ENCODE measurements at places on chromosomes 1 and 21.

GRCh38 chr21:41195311-41195710 is 27.4 kb downstream of the BACE2 start:
- DNase-seq = no peak

DNA sequence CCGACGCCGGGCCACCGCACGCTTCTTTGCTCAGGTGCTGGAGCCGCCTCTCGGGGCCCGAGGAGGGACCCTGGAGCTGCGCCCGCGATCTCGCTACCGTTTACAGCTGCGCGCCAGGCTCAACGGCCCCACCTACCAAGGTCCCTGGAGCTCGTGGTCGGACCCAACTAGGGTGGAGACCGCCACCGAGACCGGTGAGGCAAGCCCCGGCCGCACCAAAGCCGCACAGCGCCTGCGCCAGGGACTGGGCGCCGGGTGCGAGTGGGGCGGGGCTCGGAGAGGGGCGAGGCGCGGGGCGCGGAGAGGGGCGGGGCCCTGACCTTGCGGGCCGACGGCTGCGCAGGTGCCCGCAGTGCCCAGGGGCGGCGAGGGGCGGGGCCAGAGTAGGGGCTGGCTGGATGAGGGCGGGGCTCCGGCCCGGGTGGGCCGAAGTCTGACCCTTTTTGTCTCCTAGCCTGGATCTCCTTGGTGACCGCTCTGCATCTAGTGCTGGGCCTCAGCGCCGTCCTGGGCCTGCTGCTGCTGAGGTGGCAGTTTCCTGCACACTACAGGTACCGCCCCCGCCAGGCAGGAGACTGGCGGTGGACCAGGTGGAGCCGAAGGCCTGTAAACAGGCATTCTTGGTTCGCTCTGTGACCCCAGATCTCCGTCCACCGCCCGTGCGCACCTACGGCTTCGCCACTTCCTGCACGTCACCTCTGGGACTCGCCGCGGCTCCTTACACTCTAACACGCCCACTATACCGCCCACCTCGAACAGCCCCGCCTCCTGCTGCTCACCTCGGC is 9.8 kb upstream of the CDC20 start:
- DNase-seq = peak; percentile 95

- DNase-seq = no peak
Measured at GRCh38 chr1:3670823-3671265, 18.5 kb downstream of the TP73 start.

GRCh38 chr1:19096990-19097389 is 113.1 kb downstream of the UBR4 start:
- DNase-seq = no peak

DNA sequence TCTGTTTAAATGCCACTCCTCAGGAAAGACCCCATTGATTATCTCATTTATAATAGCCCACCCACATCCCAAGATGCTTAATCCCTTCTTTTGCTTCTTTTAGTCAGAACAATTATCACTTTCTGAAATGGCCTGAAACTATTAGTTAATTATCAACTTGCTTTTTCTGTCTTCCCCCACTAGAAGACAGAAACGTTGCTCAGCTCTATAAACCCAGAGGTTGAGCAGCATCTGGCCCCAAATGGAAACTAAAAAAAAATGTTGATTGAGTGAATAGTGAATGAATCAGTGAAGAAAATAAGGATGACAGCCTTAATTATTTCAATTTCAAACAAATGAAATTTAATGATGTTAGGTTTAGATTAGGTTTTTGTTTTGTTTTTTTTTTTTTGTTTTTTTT is 38.2 kb upstream of the PIGC start:
- no peak for DNase-seq

DNA sequence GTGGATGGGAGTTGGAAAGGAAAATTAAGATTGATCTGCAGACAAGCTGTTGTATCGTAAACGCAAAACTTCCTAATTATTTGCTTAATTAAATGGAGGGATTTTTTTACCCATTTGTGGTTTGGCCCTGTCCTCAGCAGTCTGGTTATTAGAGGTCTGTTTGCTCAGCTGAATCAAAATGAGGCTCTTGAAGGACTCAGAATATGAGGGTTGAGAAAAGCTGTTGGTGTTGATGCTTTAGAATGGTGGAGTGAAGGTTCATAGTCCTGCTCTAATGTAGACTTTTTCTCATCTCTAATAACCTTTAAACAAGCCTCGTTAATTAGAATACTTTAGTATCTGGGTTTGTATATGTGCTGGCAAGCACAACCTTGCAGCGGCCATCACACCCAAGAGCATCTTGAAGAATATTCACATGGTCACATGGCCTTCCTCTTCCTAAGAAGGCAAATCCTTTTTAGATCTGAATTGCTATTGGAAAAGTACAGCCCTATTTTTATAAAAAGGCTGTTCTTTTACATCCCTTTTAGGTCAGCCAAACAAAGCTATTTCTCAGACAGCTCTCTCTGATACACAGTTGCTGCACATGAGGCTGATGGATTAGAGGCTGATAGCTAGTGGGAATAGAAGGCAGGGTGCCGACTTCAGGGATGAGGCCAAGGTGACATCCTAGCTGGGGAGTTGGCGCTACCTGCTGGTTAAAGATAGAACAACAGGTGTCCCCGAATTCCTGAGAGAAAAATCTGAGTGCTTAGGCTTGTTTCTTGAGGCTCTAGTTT is 53.8 kb downstream of the MACF1 start:
- peak; percentile 100 for DNase-seq

- DNase-seq = no peak
Measured at GRCh38 chr1:246949956-246950355, 18.2 kb upstream of the AHCTF1 start.

- DNase-seq = no peak
Measured at GRCh38 chr1:42259739-42260064, 75.3 kb downstream of the FOXJ3 start.

GRCh38 chr1:166489356-166489669 is 322.5 kb upstream of the FAM78B start:
- DNase-seq = no peak

GRCh38 chr1:60763741-60764140 is 318.6 kb upstream of the NFIA start:
- no peak for DNase-seq

DNA sequence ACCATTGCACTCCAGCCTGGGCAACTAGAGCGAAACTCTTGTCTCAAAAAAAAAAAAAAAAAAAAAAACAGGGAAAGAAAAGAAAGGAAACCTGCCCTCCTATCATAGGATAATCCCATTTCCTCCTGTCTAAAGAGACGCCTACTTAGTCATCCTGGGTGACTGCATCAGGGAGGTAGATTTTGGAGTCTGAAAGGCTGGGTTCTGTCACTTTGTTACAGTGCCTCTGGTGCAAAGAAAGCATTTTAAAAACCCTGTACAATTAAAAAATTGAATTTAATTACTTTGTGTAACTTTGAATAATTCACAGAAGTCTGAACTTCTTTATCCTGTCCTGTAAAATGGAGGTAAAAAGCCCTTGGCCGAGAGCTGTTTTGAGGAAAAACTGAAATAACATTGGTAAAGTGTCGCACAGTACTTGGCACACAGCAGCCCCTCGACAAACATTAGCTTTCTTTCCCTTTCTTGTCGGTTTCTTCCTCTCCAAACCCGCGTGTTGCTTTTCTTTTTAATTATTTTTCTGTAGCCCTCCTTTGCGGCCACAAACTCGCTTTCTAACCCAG is 657 bp upstream of the HDAC1 start:
- no peak for DNase-seq

DNA sequence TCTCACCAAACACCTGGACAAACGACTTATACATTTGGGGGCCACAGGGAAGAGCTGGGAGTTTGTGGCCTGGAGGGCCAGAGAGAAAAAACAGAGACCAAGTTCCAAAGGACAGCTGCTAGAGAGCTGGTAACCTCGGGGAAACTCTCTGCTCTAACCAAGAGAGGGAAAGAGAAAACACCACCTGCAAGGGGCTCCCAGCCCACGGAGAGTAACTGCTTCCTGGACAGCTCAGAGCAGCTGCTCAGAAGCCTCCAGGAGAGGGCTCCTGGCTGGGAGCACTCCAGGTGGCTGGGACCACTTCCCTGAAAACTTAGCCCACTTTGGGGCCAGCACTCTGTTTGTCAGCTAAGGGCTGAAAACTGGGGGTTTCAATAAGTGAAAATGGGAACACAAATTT is 154.8 kb upstream of the GRIK3 start:
- peak; percentile 87 for DNase-seq

DNA sequence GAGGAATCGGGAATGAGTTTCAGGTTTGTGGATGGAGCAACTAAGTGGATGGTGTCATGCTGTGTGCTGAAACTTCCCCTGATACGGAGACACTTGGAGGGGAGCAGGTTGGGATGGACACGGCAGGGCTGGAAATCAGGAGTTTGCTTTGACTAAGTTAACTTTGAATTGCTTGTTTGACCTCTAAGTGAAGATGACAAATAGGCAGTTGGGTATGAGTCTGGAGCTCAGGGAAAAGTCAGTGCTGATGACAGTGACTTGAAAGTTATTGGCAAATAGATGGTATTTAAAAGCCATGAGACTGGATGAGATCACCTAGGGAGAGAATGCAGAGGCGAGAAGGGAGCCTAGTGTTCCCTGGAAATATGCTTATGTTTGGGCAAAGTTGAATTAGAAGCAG is 12.8 kb upstream of the ZSCAN20 start:
- no peak for DNase-seq

DNA sequence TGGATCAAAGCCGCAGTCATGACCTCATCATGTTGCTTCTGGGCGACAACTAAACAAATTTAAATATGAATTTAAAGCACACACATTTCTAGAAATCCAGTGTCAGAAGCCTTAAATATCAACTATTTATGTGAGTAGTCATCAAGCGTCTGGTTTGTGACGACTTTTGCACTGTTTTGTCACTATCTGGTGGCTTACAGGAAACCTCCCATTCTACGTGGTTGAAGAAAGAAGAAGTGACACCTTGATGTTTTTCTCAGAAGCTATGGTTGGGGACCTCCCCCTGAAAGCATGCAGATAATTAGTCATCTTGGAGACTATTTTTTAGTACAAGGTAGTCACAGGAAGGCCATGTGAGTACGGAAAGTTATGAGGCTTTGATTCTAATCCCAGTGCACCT is 58.5 kb downstream of the TENT5C start:
- DNase-seq = no peak

DNA sequence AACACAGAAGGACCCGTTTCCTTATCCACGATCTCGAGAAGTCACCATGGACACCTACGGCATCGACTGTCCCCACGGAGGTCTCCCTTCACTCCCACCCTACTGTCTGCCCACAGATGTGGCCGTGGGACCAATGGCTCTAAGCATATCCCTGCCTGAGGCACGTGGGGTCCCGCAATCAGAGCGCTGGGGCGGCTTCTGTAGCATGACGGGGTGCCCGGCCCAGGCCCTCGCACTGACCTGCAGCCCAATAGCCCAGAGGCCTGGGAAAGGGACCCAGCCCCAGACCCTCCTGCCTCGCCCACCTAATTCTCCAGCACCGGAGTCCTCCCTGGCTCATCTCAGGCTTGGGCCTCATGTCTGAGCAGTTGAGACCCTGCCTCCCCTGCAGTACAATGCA is 132.5 kb downstream of the NPHP4 start:
- no peak for DNase-seq

DNA sequence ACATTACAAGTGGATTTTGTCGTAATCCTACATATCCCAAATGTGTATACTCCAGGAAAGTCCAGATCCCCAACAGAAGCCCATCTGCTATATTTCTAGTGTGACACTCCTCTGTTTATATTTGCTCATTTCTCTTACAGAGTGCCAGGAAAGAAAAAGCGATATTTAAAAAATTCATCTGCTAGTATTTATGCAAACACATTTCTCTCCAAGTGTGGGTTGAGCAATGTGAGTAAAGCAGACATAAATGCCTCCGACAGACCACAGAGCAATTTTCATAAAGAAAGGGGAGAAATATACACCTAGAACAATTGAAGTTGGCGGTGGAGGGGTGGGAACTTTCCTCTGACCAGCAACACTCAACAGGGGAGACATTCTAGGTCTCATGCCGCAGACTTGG is 22.2 kb upstream of the RAP1A start:
- no peak for DNase-seq

DNA sequence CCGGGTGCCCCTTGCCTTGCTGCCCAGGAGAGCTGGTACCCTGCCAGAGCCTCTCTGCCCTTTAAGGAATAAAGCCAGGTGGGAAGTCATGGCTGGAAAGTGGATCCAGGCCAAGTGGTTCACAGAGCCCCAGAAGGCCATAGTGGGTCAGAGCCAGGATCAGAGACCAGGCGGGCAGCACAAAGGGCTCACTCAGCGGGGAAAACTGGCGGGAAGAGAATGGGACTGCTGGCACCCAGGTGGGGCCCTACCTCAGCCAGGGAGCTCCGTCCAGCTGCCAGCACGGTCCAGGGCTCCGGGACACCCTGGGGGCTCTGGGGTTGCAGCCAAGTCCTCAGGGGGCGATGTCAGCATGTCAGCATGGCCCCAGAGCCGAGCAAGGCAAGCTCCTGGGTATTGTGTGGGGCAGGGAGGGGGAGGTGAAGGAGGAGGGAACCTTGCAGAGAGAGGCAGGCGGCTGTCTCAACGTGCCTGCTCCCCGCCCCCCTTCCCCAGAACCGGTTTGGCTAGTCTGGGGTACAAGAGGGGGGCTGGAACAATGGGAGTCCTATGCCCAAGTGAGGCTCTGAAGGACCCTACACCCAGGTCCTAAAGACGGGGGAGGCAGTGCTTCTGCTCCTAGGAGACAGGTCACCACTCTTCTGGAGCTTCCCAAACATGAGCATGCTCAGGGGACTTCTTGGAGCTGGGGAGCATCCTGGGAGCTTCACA is at the start of gene ARHGEF19:
Gene ARHGEF19, minus strand, starts transcription at position 402 of the 711 bp plus-strand sequence. CDS start 3,598 bp downstream, outside the sequence.
- peak; percentile 28 for DNase-seq

DNA sequence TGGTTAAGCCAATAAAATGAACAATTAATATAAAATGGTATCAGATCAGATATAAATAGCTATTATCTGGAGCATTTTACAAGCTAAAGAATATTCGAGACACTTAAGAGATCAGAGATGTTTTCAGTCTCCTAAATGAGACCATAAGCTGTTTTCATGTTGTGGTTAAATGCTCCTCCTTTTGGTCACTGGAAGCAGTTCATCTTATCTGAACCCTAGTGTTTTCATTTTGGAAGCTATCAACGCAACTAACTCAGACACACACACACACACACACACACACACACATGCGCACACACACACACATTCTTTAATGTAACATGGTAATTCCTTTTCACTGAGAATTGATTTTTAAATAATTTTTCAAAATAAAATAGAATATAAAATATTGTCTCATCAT is 10.0 kb upstream of the LRRC8C start:
- no peak for DNase-seq

- no peak for DNase-seq
Measured at GRCh38 chr1:179127163-179127895, 45.5 kb downstream of the TOR3A start.
